ENCODE measurements at places on chromosomes 11 and 22.
A peak's percentile ranks its signal among the peaks of the same experiment; 100 is the strongest.

DNA sequence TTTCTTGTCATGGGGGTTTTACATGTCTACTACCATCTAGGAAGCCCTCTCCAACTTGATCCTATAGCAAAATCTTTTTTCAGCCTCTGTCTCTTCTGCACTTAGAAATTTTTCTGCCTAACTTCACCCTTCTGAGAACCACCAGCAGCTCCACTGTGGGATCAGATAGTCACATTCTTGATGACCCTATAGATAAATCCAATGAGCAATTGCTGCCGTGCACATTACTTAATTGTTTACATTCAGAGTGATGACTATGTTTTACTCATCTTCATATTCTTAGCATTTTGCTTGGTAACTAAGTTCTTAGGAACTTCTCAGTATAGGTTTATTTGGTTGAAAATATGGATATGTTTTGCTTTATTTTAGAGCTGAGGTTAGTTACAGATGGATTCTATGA lies 12.4 kb upstream of the ETS1 start:
- no peak for DNase-seq

DNA sequence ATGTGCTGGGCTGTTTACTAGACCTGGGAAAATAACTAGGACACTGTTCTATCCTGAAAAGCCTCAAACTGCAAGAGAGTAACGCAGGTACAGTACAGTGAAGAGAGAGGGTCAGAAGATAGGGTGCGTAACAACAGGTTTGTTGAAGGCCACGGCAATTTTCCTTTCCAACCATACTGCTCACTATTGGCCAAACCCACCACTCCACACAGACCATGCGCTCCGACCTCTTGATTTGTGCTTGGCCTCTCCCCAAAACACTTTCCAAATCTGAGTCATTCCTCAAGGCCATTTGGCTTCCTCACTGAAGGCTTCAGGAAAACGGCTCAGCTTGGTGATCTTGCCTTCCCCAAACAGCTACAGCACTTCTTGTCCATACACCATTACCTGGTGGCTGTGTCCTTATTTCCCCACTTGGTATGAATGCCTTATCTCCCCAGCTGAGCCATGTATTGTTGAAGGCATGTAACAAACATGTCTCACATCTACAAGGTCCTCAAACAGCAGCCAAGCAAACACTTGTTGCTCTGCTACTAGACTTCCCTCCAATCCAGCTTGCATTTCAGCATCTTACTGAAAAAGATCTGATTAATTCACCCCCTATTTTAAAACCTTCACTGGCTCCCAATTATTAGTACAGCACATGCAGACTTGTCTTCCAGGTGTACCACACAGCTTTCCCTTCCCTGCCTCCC lies 40.9 kb downstream of the TCF20 start:
- no peak for DNase-seq

- no peak for DNase-seq
Measured at GRCh38 chr11:21564095-21564494, 628.8 kb upstream of the ANO5 start.

- no peak for DNase-seq
Measured at GRCh38 chr22:20864186-20864908, 5.5 kb downstream of the SNAP29 start.

DNA sequence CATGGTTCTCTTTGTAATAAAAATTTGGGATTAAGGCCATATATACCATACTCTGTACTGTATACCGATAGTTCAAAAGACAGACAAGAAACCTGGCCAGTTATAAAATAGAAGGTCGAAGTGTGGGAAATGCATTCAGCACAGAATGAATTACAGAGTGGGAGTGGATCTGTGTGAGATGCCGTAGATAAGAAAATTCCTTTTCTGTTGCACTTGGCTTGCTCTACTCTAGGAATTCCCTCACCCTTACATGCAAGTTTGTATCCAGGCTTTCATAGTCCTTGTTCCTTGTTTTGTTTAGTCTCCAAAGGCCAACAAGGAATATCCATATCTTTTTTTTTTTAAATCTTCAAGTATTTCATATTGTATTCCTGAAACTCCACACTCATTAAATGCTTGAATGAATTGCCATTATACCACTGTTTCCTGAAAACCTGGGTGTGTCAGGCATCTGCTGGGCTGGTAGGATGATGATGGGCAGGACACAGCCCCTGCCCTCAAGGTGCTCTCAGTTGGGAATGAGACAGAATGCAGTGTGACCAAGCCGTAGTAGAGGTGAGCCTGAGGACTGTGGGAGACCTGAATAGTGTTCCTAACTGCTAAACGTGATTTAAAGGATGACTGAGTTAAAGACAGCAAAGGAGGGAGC lies 53.5 kb downstream of the TEAD1 start:
- no peak for DNase-seq

- DNase-seq, result no peak
Measured at GRCh38 chr22:37230673-37231405, 13.2 kb downstream of the RAC2 start.

GRCh38 chr11:111329306-111330204 lies 31.2 kb downstream of the POU2AF3 start:
- no peak for DNase-seq

- peak; percentile 81 for DNase-seq
Measured at GRCh38 chr11:114091516-114092397, 32.2 kb downstream of the ZBTB16 start.

- DNase-seq, result no peak
Measured at GRCh38 chr22:24565077-24565476, 9.3 kb downstream of the SNRPD3 start.

- DNase-seq, result no peak
Measured at GRCh38 chr11:64665411-64665821, 57.6 kb downstream of the NRXN2 start.

GRCh38 chr11:44637487-44637886 lies 72.0 kb downstream of the CD82 start:
- no peak for DNase-seq

GRCh38 chr22:46443850-46444389 lies 93.5 kb downstream of the CELSR1 start:
- no peak for DNase-seq

- peak; percentile 34 for DNase-seq
Measured at GRCh38 chr11:69921128-69922014, 102.2 kb upstream of the FGF3 start.

- no peak for DNase-seq
Measured at GRCh38 chr11:112795142-112795815, 165.9 kb upstream of the NCAM1 start.

GRCh38 chr11:108498046-108498815 lies at the start of gene POGLUT3:
POGLUT3 (minus strand) TSS chr11:108498384; CDS start chr11:108498366, 18 bp downstream.
- DNase-seq, result peak; percentile 83

- no peak for DNase-seq
Measured at GRCh38 chr11:110991661-110992355, 253.7 kb upstream of the POU2AF2 start.

DNA sequence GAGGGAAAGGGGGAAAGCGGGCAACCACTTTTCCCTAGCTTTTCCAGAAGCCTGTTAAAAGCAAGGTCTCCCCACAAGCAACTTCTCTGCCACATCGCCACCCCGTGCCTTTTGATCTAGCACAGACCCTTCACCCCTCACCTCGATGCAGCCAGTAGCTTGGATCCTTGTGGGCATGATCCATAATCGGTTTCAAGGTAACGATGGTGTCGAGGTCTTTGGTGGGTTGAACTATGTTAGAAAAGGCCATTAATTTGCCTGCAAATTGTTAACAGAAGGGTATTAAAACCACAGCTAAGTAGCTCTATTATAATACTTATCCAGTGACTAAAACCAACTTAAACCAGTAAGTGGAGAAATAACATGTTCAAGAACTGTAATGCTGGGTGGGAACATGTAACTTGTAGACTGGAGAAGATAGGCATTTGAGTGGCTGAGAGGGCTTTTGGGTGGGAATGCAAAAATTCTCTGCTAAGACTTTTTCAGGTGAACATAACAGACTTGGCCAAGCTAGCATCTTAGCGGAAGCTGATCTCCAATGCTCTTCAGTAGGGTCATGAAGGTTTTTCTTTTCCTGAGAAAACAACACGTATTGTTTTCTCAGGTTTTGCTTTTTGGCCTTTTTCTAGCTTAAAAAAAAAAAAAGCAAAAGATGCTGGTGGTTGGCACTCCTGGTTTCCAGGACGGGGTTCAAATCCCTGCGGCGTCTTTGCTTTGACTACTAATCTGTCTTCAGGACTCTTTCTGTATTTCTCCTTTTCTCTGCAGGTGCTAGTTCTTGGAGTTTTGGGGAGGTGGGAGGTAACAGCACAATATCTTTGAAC lies 6.8 kb downstream of the MALAT1 start:
- DNase-seq, result no peak

DNA sequence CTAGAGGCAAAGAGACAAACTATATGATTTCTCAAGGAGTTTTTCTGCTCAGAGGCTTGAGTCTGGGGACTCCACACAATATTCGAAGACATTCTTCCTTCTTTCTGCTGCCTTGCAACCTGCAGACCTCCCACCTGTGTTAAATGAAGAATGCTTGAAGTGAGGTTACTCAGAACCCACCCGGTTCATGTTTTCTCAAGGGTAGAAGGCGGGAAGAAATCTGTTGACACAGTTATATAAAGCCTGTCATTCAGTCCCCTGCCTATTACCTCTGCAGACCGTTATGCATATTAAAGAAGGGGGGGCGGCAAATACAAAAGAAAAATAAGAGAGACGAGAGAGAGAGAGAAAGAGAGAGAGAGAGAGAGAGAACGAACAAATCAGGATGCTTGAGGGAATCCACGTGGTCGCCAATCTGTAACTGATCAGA lies 2.2 kb upstream of the KMT2A start:
- no peak for DNase-seq

- no peak for DNase-seq
Measured at GRCh38 chr11:92552942-92553341, 328.3 kb downstream of the FAT3 start.

GRCh38 chr22:36900880-36901279 lies 12.5 kb upstream of the CSF2RB start:
- DNase-seq, result no peak

DNA sequence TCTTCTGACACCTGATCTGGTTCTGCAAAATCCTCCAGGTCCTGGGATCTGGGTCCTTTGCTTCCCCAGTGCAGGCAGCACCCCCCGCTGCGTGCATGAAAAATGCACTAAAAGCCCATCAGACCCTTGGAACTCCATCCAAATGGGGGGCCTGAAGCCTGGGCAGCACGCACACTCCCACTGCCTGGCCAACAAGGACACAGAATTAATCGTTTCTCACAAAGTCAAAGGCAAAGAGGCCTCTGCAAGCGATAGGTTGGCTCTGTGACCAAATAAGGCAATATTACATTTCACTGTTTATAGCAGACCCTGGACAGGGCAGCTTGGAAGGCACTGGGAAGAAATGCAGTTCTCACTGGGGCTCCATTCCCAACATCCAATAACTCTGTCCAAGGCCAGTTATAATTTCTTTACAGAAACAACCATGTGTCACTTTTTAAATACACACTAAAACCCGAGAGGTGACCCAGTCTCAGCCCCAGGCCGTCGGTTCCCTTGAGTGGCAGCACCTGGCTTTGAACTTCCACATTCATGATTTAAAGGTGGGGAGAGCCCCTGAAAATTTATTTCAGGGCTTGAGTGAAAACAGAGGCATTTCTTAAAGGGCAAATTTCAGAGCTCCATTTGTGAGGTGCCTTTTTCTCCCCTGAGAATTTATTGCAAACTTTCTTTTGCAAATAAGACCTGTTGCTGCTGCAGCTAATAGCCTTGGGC lies 114.4 kb upstream of the ANO1 start:
- no peak for DNase-seq

- no peak for DNase-seq
Measured at GRCh38 chr11:44524346-44524745, 41.1 kb upstream of the CD82 start.

- peak; percentile 31 for DNase-seq
Measured at GRCh38 chr11:116730601-116731000, 42.2 kb downstream of the BUD13 start.

- DNase-seq, result no peak
Measured at GRCh38 chr11:9146477-9146876, 55.1 kb upstream of the SCUBE2 start.

DNA sequence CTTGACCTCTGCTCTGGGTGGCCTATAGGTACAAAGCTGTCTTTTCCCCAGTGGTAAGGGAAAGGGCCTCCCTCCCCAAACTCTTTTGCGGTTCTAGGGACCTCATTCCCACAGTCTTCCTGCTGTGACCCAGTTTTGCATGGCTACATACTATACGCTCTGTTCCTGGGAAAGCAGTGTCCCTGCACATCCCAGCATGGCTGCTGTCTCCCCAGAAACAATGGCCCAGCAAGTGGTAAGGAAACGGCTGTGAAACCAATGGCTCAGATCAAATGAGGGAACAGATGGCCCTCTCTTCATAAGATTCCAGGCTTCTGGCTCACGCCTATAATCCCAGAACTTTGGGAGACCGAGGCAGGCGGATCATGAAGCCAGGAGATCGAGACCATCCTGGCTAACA lies 41.1 kb downstream of the RPL27A start:
- no peak for DNase-seq

GRCh38 chr11:60905551-60906113 lies 753 bp downstream of the PRPF19 start:
- DNase-seq, result no peak

DNA sequence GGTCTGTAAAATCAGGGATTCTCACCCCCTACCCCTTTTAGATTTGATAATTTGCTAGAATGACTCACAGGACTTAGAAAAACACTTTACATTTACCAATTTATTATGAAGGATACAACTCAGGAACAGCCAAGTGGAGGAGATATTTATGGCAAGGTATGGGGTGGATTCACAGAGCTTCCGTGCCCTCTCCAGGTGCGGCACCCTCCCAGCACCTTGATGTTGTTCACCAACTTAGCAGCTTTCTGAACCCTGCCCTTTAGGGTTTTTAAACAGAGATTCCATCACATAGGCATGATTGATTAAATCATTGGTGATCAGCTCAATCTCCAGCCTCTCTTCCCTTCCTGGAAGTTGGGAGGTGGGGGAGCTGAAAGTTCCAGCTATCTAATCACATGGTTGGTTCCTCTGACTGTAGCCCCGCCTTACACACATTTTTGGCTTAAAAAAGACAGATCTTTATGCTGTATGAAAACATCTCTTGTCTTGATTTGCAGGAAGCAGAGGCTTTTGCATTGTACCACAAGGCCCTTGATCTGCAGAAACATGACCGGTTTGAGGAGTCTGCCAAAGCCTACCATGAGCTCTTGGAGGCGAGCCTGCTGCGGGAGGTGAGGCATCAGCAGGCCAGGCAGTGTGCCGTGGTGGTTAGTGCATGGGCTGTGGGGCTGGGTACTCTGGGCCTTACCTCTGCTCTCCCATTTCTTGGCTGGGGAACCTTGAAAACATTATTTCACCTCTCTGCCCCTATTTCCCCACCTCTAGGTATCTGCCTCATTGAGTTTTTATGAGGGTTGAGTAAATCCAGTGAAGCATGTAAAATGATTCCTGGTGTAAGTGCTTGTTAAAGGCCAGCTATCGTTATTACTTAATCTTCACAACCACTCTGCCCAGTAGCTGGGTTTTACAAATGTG lies 27.0 kb downstream of the CABIN1 start:
- DNase-seq, result no peak

Measured in ecto neural progenitor cell (in vitro differentiated cells).